H1 (cell line): ENCODE measurements at places on chromosomes 12 and 14. TPM values are rescaled to one million over a fixed set of nuclear protein-coding genes. Genes with fewer than 3 reads are reported as not detected.
A peak's percentile ranks its signal among the peaks of the same experiment; 100 is the strongest.

GRCh38 chr14:63345826-63346225 is 27.1 kb upstream of the GPHB5 start:
- DNase-seq: no peak
- H3K36me3 ChIP-seq: no peaks in the 10 kb centered on the region
- H3K27ac ChIP-seq: no peak overlapping the region
- H3K4me3 ChIP-seq: no peak overlapping the region
- H3K4me1 ChIP-seq: no peaks in the 10 kb centered on the region
- H3K27me3 ChIP-seq: no peaks in the 10 kb centered on the region

MTERF2 gene
- total RNA-seq: 6.2 and 7.1 TPM in 2 replicates

GRCh38 chr12:41515953-41516352 is 327.8 kb downstream of the PDZRN4 start:
- no peaks in the 10 kb centered on the region for H3K36me3 ChIP-seq
- no peak overlapping the region for H3K27ac ChIP-seq
- no peaks in the 10 kb centered on the region for H3K4me1 ChIP-seq
- H3K27me3 ChIP-seq: no peaks in the 10 kb centered on the region; the same call in 1 of the 2 replicates

CPNE6 gene
- total RNA-seq: not detected in 2 replicates

PROX2 gene
- not detected in 2 replicates for total RNA-seq

GRCh38 chr14:50773632-50774541 is 57.1 kb downstream of the NIN start:
- peak; percentile 89 for DNase-seq
- peaks cover 15% of the 10 kb centered on the region for H3K36me3 ChIP-seq
- H3K4me1 ChIP-seq: no peaks in the 10 kb centered on the region
- no peak overlapping the region for H3K4me3 ChIP-seq

MSI1 gene
- 51.9 and 53.1 TPM in 2 replicates for total RNA-seq

GRCh38 chr12:109432842-109433304 is 44.2 kb downstream of the KCTD10 start:
- H3K4me1 ChIP-seq: peaks cover 13% of the 10 kb centered on the region
- no peak overlapping the region for H3K4me3 ChIP-seq
- no peaks in the 10 kb centered on the region for H3K36me3 ChIP-seq
- peak; percentile 96 for DNase-seq
- H3K27me3 ChIP-seq: no peaks in the 10 kb centered on the region

GRCh38 chr12:29795715-29796114 is 12.0 kb upstream of the TMTC1 start:
- H3K4me3 ChIP-seq: no peak overlapping the region
- peaks cover 7% of the 10 kb centered on the region; the same call in 1 of the 2 replicates for H3K36me3 ChIP-seq
- no peaks in the 10 kb centered on the region for H3K27me3 ChIP-seq
- DNase-seq: no peak

DNA sequence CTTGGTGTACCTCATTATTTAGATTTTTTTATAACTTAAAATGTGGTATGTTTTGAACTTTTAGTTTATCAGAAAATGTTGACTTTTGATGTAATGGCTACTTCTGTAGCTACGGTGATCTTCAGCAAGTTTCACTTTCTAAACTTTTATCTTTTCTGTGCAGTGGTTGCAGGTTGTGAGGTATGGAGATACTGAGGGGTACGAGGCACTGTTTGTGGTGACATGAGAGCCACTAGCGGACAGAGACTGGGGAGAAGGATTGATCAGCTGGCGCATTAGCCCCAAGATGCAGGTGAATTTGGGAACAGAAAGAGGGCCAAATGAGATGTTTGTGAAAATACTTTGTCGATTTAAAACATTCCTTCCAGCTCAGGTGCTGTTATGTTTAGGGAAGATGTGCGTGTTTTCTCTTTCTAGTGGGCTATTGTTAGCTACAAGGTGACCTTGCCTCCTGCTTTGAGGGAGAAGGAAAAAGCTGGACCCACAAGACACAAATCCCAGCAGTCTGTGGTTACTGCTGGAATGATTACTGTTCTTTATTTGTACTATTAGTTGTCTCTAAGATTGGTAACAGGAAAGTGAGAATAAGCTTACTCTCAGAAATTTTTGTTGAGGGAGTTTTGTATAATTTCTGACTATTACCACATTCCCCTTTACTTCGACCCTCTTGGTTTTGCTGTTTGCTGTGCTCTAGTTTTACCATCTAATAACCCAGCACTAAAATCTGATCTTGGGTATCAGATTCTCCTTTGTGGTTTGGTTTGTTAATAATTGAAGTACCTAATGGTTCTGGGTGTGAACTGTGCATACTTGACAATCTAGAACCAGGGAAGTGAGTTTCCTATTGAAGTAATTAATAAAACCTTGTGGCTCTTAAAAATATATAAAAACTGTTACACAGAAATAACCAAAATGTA is 61.7 kb downstream of the FBXO34 start:
- H3K36me3 ChIP-seq: no peaks in the 10 kb centered on the region
- H3K27ac ChIP-seq: no peak overlapping the region
- peaks cover 11% of the 10 kb centered on the region for H3K4me1 ChIP-seq
- no peaks in the 10 kb centered on the region for H3K27me3 ChIP-seq
- DNase-seq: no peak

GRCh38 chr12:28941248-28941647 is 207.8 kb upstream of the FAR2 start:
- H3K36me3 ChIP-seq: no peaks in the 10 kb centered on the region
- no peak overlapping the region for H3K4me3 ChIP-seq
- no peaks in the 10 kb centered on the region for H3K27me3 ChIP-seq
- H3K4me1 ChIP-seq: no peaks in the 10 kb centered on the region
- no peak overlapping the region for H3K27ac ChIP-seq

KRT85 gene
- total RNA-seq: not detected in 2 replicates

DNA sequence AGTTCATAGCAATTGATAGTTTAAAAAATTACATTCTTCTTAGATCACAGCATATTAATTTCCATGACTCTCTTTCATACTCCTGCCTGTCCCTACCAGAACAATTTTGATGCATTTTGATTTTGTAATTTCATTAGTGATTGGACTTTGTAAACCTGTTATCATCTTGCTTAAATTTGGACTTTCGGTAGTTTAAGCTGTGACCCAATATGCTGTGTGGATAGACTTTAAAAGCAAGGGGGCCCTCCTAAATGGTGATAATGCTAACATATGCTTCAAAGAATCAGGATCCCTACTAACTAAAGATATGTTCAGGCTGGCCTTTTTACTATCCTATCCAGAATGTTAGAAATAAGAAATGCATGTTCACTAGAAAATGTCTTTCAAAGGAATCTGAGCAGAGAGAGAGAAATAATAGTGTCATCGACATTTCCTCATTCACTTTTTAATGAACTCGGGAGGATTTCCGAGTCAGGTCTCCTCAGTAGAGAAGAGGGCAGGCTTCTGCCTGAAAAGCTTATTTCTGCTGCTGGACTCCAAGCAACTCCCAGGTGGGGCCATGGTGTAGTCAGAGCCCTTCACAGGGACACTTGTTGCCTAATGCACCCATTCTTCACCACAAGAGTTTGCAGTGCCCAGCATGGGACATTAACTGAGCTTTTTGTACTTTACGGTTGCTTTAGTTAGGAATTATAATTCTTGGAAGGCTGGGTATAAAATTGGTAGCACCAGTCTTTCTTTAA is 16.7 kb downstream of the SLC38A4 start:
- H3K27me3 ChIP-seq: no peaks in the 10 kb centered on the region
- H3K36me3 ChIP-seq: no peaks in the 10 kb centered on the region
- no peak overlapping the region for H3K27ac ChIP-seq
- H3K4me1 ChIP-seq: no peaks in the 10 kb centered on the region; the same call in 1 of the 2 replicates
- H3K4me3 ChIP-seq: no peak overlapping the region

CCDC38 gene
- not detected in 2 replicates for total RNA-seq

GRCh38 chr12:39620659-39621658 is 1.4 kb upstream of the ABCD2 start:
- H3K27ac ChIP-seq: no peak overlapping the region
- no peaks in the 10 kb centered on the region for H3K4me1 ChIP-seq
- no peaks in the 10 kb centered on the region for H3K27me3 ChIP-seq
- DNase-seq: no peak

- no peak for DNase-seq
- no peak overlapping the region for H3K27ac ChIP-seq
- no peaks in the 10 kb centered on the region for H3K4me1 ChIP-seq
- H3K36me3 ChIP-seq: no peaks in the 10 kb centered on the region
- H3K4me3 ChIP-seq: no peak overlapping the region
- H3K27me3 ChIP-seq: no peaks in the 10 kb centered on the region
Observed at GRCh38 chr12:52860102-52860823, 11.5 kb upstream of the KRT78 start.

DNA sequence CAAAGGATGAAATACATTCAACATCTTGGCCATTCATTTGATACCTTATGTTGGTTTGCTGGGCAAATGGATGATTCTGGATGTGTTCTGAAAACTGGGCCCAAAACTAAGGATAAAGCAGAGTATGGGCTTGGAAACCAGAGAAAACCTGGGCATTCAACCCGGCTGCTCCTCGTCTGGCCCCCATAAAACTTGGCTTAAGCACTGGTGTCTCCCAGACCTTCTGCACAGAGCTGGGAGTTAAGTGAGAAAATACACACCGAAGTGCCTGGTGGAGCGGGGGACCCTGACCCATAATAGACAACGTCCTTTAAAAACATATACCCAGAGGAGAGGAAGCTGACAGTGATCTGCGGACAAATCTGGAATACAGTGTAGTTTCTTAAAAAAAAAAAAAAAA is 112.5 kb downstream of the FOXN3 start:
- DNase-seq: no peak
- H3K36me3 ChIP-seq: no peaks in the 10 kb centered on the region; the same call in 1 of the 2 replicates
- H3K4me1 ChIP-seq: peaks cover 28% of the 10 kb centered on the region
- no peak overlapping the region for H3K27ac ChIP-seq

DNA sequence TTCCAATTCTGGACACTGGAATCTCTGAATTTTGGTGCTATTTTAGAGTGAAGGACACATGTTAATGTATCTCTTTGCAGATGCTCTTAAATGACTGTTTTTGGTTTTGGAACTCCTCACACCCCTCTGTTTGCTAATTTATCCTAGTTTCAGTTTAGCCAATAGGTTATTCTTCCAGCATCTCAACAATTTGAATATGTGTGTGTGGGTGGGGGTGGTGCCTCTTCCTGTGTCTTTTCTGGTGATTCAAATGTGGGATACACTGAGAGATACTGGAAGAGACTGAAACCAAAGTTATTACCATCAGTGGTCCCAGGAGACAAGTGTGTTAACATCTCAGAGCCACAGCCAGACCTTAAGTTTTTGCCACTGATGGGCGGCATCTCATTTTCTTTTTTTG is 1317.4 kb upstream of the TMEM132C start:
- H3K4me3 ChIP-seq: no peak overlapping the region
- H3K27me3 ChIP-seq: no peaks in the 10 kb centered on the region
- DNase-seq: no peak
- no peaks in the 10 kb centered on the region for H3K4me1 ChIP-seq

DNA sequence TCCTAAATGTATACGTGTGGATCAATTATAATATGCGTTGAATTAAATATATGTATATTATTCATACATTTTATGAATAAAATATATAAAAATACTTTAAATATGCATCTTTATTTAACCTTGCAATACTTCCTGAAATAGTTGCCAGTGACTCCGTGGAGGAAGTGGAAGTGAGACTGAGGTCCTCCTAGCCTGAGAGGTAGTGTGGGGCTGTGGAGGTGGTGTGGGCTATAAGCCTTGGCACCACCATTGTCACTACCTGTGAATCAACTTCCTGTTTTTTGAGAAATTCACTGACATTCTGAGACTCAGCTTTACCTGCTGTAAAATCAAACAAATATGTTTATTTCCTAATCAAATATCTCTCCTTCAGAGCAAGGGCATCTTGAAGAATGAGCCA is 514.2 kb downstream of the VRK1 start:
- H3K27ac ChIP-seq: no peak overlapping the region
- H3K27me3 ChIP-seq: no peaks in the 10 kb centered on the region
- DNase-seq: no peak
- H3K36me3 ChIP-seq: no peaks in the 10 kb centered on the region

GRCh38 chr14:64201296-64201695 is 92.9 kb downstream of the ESR2 start:
- H3K27ac ChIP-seq: no peak overlapping the region
- DNase-seq: no peak
- H3K36me3 ChIP-seq: no peaks in the 10 kb centered on the region
- H3K4me1 ChIP-seq: peaks cover 14% of the 10 kb centered on the region
- no peak overlapping the region for H3K4me3 ChIP-seq
- H3K27me3 ChIP-seq: no peaks in the 10 kb centered on the region

DNA sequence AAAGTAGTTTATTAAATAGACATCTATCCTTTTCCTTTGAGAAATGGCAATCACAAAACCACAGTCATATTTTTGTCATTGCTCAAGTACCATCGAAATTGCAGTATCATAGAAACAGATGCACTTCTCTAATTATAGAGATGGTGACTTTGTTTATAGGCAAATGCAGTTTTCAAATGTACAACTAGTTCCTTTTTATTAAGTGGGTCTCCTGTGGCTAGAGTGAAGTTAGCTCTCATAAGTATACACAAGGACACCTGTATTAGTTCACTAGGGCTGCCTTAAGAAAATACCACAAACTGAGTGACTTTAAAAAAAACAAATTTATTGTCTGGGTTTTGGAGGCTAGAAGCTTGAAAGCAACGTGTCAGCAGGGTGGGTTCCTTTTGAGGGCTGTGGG is 62.8 kb downstream of the OTOGL start:
- no peaks in the 10 kb centered on the region for H3K4me1 ChIP-seq
- H3K27ac ChIP-seq: no peak overlapping the region
- no peak for DNase-seq
- H3K36me3 ChIP-seq: no peaks in the 10 kb centered on the region

- H3K4me3 ChIP-seq: no peak overlapping the region
- DNase-seq: no peak
- H3K36me3 ChIP-seq: no peaks in the 10 kb centered on the region
Observed at GRCh38 chr12:65501093-65501621, 222.7 kb downstream of the MSRB3 start.

DNA sequence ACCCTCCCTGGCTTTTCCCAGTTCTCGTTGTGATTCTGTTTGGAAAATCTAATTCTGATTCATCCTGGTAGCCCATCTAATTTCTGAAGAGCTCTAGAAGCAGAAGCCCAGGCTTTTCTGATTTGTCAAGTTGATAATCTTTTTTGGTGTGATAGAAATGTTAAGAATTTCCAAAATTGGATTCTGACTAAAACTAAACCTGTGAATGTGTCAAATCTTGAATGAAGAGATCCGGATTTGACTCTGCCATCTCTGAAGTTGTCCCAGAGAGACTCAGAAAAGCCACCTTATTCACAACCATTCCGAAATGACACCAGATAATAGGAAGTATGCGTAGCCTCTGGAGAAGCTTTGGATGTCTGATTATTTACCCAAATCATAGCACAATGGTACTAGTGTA is 12.8 kb upstream of the CISTR start:
- DNase-seq: no peak
- no peak overlapping the region for H3K27ac ChIP-seq
- H3K36me3 ChIP-seq: no peaks in the 10 kb centered on the region
- H3K27me3 ChIP-seq: no peaks in the 10 kb centered on the region
- no peak overlapping the region for H3K4me3 ChIP-seq
- no peaks in the 10 kb centered on the region for H3K4me1 ChIP-seq

OR10G2 gene
- not detected in 2 replicates for total RNA-seq

DNA sequence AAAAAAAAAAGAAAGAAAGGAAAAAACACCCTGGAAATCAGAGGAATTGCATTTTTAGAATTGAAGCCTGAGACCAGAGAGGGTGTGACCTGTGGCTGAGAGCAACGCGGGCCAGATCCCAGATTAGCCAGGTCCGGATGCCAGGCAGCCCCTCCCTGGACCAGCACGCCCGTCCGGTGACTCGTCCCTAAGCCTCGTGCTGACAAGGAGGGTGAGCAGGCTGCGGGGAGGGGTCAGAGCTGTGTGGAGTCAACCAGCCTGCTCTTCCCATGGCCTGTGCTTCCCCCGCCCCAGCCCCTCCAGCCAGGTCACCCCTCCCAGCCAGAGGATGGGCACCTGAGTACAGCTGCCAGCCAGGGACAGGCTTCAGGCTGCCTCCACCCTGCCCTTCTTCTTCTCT is 4.2 kb upstream of the KLC1 start:
- H3K27me3 ChIP-seq: no peaks in the 10 kb centered on the region
- no peak for DNase-seq
- no peak overlapping the region for H3K4me3 ChIP-seq
- no peaks in the 10 kb centered on the region for H3K36me3 ChIP-seq
- no peak overlapping the region for H3K27ac ChIP-seq
- no peaks in the 10 kb centered on the region for H3K4me1 ChIP-seq
